ENCODE measurements at places on chromosomes 3 and 15. TPM values are rescaled to one million over a fixed set of nuclear protein-coding genes. Genes with fewer than 3 reads are reported as not detected.

DNA sequence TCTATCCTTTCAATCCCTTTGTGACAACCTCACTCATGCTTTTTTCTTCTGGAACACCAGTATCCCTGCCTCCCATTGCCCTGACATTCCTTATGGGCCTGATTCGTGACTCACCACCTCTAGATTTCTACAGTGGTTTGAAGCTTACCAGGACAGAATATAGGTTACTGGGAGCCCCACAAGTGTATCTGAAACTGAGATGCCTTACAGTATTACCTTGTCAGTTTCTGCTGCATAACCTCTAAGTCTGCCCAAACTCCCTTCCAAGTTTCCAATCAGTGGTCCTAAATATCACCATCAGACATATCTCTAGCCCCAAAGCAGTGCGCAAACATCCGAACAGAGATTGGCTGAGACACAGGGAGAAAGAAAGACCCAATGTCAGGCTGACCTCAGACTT is 5.6 kb downstream of the CPB1 start:
- DNase-seq = no peak

TOPAZ1 gene
- not detected for total RNA-seq

DNA sequence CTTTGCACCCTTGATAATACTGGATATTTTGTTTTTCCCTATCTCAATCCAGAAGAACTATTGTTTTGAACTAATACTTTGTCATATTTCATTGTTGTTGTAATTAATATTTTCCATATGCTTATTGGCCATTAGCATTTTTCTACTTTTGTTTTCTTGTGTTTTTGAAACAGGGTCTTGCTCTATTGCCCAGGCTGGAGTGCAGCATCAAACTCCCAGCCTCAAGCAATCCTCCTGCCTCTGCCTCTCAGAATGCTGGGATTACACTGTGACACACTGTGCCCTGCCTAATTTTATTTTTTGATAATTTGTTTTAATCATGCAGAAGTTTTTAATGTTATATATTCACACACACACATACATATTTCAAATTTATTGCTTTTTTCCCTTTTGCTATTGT is 3.4 kb upstream of the RPS27L start:
- DNase-seq = no peak

GRCh38 chr3:41638381-41638780 is 323.5 kb downstream of the ULK4 start:
- DNase-seq = no peak

BCL2A1 gene
- 33.6 TPM for total RNA-seq

DNA sequence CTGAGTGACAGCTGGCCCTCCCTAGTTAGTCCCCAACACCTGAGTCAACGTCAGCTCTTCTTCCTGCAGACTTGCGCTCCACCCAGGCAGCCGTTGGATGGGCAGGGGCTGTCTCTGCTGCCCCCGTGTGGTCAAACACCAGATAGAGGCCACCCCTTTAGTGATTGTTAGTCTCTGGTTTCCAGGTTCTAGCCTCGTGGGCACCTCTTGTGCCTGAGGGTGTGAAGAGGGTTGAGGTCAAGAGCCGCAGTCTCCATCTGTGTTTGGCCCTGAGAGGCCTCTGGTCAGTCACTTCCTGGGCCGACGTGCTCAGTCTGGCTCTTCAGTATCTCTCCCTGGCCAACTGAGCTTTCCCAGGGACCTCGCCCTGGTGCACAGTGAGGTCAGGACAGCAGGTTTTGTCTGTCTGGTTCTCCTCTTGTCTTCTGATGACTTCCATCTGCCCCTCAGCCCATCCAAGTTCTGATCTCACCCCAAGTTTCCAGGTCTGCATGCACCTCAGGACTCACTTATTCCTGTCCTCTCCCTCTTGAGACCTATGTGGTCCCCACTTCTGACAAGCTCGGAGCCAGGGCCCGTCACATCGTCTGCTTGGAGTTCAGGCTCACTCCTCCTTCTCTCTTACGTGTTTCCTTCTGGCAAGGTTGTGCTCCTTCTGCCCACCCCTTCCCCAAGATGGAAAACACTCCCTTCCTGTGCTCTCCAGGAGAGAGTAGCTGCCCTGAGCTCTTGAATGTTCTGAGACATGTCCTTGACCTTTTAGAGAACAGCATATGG is 20.9 kb downstream of the CD276 start:
- DNase-seq = peak; percentile 73

ITIH1 gene
- not detected for total RNA-seq

HTD2 gene
- total RNA-seq = 8.1 TPM

TRIM59 gene
- total RNA-seq = 43.5 TPM

TNFSF10 gene
- total RNA-seq = 151 TPM

TRAT1 gene
- total RNA-seq = 56.0 TPM

MLH1 gene
- total RNA-seq = 52.3 TPM

GRCh38 chr3:157075693-157076420 is 84.1 kb downstream of the CCNL1 start:
- DNase-seq = no peak

SMC4 gene
- total RNA-seq = 189 TPM

GJD2 gene
- not detected for total RNA-seq

LYZL4 gene
- total RNA-seq = not detected

DNA sequence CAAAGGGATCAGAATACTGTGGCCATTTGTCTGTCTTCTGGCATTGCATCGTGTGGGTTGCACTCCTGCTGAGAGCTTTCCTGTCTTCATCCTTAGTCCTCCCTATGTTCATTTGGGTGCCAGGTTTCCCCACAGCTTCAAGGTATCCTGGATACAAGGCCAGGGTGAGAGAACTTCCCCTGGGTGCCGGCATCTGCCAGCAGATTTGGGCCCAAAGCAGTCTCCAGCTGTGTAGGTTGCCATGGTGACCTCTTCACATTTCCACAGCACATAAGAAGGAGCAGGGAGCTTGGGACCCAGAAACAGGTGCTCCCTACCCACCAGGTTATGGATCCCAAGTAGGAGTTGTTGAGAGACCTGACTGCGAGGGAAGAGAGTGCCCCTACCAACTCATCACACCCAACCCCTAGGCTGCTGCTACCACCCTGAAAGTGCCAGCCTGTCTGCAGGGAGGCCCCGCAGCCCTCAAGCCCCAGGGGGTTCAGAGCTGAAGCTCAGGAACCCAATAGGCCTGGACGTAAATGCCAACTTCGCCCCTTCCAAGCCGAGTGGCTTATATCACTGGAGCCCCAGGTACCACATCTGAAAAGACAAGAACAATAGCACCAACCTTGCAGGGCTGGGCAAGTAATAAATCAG is 19.9 kb downstream of the TTC21A start:
- DNase-seq = peak; percentile 32

All from activated naive CD8-positive, alpha-beta T cell treated with anti-CD3 and anti-CD28 coated beads, Interleukin-2, amount 10 ng/mL, durations not matched to agents 7 days and 5 days (primary cell).